Activated naive CD4-positive, alpha-beta T cell treated with anti-CD3 and anti-CD28 coated beads, Interleukin-2, amount 50 U/mL, for 72 hours (primary cell): ENCODE measurements at places on chromosomes 4 and X. TPM values are rescaled to one million over a fixed set of nuclear protein-coding genes. Genes with fewer than 3 reads are reported as not detected.

DNA sequence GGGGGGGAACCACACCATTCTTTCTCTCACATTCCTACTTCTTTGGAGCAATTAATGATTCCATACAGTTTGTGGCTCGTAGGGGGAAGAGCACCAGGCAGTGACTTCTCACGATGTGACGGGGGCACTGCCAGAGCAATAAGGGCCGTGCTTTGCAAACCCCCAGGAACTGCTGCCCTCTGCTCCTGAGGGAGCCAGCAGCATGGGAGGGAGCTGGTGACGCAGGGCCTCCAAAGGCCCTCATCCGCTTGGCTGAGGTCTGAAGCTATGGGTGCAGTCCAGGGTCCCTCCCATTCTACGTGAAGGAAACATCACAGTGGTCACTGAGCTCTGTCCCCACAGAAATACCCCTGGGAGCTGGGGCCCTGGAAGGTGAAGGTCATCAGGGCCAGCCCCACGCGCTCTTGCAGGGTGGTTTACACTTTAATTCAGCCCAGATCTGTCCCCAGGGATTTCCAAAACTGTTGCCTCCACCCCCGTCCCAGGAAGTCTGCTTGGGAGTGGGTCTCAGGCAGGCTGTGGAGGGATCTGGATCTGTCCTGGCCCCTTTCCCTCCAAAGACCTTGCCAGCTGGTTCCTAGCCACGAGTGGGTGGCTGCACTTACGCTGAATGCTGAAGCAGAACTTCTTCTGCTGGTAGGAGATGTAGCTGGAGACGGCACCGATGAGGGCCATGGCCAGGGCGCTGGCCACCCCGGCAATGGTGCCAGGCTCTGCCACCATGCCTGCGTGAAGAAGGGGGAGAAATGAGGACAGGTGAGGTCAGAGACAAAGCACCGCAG lies 82.6 kb downstream of the MTMR1 start:
- DNase-seq: no peak

TMEM175 gene
- total RNA-seq: 13.9 TPM

- no peak for DNase-seq
Observed at GRCh38 chr4:93834249-93835066, 5.9 kb downstream of the ATOH1 start.

- no peak for DNase-seq
Observed at GRCh38 chrX:23792861-23793553, 10.0 kb downstream of the SAT1 start.

STS gene
- total RNA-seq: 0.39 TPM

DNA sequence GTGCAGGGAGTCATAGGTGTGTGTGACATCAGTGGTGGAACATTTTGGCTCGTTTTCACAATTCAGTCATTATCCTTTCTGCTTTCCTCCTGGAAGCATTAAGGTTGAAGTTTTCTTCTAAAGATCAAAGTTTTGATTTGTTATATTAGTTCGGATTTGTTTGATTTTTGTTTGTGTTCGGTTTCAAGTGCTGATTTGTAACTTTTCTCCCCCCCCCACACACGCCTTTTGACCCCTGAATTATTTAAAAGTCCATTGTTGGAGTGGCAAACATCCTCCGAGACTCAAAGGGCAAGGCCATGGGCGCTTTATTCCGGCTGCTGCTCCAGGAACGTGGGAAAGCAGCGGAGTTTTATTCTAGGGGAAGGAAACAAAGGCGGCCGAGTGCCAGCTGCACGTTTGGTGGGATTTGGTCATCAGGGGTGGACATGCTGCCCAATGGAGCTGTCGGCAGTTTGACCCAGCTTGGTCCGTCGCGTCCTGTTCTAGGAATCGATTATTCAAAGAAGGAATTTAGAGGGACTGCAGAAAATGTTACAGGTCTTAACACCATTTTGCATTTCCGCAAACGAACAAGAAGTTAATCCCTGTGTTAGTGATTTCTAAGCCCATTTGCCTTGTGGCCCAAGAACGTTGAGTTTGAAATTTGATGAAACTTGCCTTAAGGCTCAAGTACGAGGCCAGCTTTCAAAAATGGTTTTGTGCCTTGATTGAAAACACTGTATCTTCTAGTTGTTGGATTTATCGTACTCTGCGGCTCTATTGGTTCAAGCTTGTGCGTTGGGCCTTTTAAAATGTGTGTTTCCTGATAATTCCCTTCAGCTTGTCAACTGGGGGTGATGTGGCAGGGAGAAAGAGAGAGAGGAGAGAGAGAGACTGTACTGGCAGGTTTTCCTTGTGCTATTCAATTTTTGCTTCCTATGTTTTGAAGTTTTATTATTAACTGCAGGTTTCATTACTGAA lies 565 bp upstream of the ZNF41 start:
- no peak for DNase-seq

DNA sequence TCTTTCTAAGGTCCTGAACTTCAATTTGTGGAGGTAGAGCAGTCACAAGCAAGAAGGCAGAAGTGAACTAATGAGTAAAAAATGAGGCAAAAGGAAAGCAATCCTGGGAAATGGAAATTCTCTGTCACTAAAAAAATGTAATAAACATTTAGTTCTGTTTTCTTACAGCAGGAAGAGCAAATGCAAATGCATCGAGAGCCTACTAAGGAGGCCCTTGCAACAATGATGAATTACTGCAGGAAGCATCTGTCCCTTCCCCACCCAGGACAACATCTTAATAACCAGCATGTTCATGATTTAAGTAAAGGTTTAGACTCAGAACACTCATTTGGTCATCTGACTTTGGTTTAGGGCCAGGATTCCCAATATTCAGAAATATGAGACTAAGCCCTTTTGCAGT lies 341.4 kb upstream of the NOCT start:
- no peak for DNase-seq

DNA sequence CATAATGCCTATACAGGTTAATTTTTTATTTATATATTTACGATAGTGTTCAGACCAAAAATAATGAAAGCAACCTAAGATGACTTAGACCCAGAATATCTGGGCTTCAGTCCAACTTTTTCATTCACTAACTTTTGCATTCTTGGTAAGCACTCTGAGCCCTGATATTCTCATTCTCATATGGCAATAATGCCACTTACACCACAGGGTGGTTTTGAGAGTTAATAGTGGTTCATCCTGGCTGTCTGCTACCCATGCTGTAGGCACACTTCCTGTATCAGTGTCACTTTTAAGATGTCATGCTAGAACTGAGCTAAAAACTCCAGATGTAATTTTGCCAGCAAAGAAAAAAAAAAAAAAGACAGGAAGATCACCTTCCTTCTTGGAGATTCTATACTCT lies 508.7 kb upstream of the FMR1 start:
- no peak for DNase-seq

DNA sequence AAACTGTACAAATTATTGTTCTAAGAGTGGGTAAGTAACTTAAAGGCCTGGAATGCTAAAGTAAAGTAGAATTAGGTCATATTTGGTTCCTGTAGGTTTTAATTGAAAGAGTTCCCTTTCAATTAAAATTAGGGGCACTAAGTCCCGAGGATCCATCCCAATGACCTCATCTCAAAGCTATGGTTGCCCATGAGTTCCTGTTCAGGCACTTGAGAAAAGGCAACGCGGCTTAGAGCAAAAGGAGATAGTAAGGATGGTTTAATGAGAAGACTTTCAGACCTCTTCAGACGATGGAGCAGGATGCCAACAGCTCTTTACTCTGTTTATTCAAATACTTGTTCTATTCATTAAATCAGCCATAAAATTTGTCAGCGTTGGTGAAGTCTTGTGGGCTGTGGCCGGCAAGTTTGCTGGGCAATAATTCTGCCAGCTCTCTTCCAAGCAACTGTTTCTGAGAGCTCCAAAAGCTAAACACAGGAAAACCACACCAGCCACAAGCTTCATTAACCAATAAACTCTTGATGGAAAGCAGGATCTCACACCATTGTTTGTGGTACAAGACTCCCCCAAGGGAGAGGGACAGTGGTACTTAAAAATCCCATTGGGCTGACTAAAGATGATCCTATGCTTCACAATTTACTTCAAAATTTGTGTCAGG lies 167.4 kb downstream of the COL4A6 start:
- no peak for DNase-seq

REELD1 gene
- total RNA-seq: 0.16 TPM

DNA sequence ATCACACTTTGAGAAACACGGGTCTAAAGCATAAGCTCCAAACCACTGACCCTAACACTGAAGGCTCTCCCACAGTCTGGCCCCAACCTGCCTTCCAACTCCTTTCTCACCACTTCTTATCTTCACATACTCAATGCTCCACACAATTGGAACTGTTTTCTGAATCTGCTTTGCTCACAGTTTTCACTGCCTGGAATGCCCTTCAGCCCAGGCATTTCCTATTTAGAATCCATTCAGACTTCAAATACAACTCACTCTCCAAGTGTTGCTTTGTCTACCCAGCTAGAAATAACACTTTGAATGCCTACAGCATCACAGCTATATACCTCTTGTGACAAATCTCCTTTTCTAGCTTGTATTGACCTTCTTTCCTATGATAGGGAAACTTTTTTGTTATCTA lies 10.2 kb downstream of the OTUD4 start:
- DNase-seq: no peak

DNA sequence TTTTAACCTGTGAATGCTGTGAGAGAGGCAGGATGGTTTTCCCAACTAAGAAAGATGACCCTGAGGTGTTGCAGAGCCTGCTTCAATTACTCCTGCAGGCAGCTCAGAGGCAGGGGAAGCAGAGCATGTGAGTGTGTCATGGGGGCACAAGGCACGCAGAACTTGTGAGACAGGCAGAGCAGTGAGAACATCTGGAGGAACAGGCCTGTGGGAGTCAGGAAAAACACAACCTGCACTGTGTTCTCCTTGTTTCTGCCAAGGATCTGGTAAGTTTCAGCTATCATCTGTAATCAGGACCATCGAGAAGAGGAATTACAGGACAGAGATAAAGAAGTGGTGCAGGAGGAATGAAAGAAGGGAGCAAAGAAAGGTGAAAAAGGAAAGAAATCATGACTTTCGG lies 741.8 kb upstream of the INTU start:
- no peak for DNase-seq

CDX4 gene
- not detected for total RNA-seq

GRCh38 chrX:8044947-8045346 lies 117.7 kb upstream of the PNPLA4 start:
- no peak for DNase-seq

- DNase-seq: no peak
Observed at GRCh38 chrX:30212172-30212571, 3.2 kb upstream of the MAGEB2 start.

DNA sequence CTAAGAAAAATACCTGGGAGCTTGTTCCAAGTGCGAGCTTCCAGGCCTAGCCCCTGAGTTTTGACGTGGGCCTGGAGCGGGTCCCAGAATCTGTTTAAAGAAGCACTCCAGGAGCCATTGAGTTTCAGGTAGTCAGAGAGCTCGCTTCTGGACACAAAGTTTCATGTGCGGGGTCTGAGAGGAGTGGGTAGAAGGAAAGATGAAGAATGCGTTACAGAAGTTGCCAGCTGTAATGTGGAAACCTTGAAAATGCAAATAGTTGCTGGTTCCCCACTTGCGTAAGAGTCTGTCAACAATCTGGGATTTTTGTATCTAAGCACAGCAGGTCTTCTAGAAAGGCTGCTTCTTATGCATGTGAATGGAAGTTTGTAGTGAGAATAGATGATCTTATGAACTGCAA lies 77.5 kb upstream of the CLCN4 start:
- DNase-seq: no peak

DNA sequence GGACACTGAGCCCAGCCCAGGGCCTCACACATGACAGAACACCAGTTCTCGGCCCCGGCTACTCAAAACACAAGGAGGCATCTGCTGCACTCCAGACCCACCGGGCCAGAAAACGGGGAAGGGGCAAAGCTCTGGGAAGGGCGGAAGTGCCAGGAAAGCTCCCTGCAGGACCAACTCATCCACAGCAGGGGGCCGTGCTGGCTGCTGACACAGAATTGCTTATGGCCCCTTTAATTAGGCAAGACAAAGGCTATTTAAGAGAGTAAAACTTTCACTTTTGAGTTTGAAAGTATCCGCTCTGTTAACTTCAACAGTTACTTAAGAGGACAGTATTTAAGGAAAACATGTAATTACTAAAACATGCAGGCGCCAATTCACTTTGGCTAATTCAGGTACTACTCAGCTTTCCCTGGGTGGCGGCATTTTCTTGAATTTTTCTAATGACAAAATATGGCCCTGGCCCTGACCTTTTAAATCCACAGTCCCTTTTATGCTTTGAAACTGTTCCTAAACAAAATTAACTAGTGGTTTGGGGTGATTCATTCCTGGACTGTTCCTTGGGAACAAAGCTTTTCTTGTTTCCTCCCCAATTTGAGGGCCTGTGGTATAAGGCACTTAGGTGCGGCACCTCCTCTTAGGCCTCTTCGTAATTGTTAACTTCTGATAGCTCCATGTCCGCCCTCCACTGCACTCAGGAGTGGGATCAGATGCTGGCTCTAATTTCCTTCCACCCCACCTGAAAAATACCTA lies 40.4 kb downstream of the NSG1 start:
- DNase-seq: no peak

- no peak for DNase-seq
Observed at GRCh38 chr4:94274912-94275311, 67.2 kb downstream of the SMARCAD1 start.

GRCh38 chr4:87152310-87153041 lies 67.9 kb downstream of the KLHL8 start:
- DNase-seq: no peak

GRCh38 chr4:95381843-95382580 lies 166.8 kb downstream of the UNC5C start:
- no peak for DNase-seq

GRCh38 chrX:19332983-19333382 lies 10.7 kb upstream of the PDHA1 start:
- no peak for DNase-seq

GPM6B gene
- not detected for total RNA-seq

GRCh38 chrX:24963823-24964222 lies 51.9 kb downstream of the ARX start:
- no peak for DNase-seq

DNA sequence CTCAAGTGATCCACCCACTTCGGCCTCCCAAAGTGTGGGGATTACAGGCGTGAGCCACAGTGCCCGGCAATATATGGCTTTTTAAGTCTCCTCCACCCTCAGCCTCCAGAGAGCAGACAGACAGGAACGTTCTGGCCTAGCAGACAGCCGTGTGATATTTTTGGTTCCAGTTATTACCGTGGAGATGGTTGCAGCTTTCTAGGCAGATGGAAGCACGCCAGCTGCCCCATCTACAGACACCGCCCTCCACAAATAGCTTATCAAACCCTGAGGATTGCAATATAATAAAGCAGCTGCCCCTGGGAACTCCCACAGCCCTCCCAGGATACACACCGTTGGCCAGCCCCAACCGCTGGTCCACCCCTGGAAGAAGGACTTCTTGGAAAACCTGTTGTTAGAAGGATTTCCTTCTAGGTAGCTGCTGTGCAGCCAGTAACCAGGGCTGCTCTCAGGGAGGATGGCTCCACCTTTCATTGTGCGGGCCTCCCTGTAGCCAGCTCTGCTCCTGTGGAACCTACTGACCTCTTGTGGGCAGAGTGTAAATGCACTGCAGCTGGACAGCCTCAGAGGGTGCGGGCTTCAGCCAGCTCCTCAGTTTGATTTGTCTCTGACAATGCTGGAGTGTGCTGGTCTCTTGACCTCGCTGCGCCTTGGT lies 44.0 kb downstream of the SLC25A5 start:
- DNase-seq: no peak

DNA sequence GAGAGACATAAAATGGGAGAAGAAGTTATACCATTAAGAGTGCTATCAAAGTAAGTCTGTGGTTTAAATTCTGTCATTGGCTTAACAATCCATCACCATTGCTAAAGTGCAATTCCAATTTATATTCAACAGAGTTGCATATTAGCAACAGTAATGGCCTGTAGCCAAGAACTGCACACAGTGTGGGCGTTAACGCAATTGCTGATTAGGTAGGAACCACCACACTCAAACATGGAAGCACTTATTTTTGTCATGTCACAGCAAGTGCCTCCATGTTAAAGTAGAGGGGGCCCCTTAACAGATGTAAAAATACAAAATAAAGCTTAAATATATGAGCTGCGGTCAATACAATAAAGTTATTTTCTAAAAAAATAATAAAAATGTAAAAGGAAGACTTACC lies 10.8 kb downstream of the LARP7 start:
- no peak for DNase-seq
